ENCODE measurements at places on chromosomes 1 and 21.

DNA sequence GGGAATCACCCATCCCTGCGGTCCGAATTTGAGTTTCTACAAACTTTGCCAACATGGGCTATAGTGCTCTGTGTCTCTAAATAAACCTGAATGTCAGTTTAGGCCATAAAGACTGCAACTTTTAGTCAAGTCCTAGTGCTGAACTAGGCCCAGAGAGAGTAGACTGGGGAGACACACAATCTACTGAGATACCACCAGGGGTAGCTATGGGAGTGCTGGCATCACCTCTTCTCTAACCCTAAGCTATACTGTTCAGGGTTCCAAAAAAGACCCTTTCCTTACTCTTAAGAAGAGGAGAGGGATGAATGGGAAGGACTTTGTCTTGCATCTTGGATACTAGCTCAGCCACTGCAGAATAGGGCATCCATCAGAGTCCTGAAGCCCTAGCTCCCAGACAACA, 866.7 kb upstream of the PRMT6 start:
- no peak for DNase-seq

- DNase-seq = no peak
These were observed 242.2 kb upstream of the DMRTA2 start for GRCh38 chr1:50665413-50665812.

DNA sequence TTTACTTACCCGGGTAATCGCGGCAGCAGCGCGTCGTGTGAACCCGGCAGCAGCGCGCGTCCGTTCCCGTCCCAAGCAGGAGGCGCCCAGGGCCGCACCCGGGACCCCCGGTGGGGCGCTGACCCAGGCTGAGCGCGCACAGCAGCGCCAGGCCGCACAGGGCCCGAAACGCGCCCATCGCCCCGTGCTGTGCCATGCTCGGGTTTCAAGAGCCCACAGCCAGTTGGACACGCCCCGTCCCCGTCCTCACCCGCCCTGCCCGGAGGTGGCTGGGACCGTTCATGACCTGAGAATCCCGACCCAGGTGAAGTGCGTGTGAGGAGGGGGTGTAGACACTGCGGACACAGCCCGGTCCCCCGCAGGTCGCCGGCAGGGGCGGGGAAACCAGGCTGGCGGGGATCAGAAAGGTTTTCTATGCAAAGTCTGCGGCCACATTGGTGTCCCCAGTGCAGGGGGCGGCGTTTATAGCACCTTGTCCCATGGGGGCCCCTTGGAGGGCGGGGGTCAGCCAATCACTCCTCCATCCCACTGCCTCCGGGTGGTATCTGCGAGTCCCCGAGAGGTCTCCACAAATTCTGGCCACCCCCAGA, at the start of gene TNFRSF18:
Gene TNFRSF18 (minus strand): TSS at position 217 of the 590 bp plus-strand sequence. CDS start 21 bp downstream, at position 196.
- no peak for DNase-seq

- DNase-seq = no peak
These were observed 756 bp downstream of the ANKRD13C start for GRCh38 chr1:70353601-70354331.

GRCh38 chr1:97164276-97164639, 442.7 kb downstream of the PTBP2 start:
- no peak for DNase-seq

DNA sequence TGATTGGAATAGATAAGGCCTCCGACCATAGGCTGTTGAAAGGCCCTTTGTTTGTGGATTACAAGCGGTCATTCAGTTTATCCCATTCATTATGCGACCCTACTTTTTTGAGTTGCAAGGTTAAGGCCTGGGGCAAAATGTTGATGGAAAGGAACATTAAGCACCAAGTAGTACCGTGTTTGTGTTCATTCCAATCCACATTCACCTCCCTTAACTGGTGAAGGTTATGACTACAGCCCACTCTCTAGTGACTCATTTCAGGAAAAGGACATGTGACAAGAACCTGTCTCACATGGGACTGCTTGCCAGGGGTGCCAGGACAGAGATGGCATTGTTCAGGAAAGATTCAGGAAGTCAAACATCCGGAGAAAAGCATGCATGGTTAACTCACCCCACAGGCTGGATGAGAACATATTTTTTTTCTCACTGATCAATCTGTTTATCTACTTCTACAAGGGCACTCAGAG, 81.6 kb downstream of the CD58 start:
- DNase-seq = no peak

- DNase-seq = no peak
These were observed 14.5 kb downstream of the VAV3 start for GRCh38 chr1:107950464-107950863.

DNA sequence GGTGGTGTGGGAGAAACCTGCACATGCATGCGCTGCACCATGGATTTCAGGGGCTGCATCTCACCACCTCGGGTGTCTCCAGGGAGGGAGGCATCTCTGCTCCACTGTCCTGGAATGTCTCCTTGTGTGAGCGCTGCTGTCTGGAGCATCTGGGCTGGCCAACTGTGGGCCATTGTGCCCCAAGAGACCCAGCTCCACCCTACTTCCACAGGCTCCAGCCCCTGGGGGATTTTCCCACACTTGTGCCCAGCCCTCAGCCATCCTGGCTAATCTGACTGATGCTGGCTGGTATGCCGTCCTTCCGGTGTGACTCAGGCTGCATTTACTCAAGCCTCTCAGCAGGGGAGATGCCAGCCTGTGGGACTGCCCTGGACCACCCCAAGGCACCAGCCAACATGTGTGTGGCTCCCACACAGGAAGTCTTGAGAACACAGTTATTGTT, 62.0 kb downstream of the TRIM11 start:
- DNase-seq = no peak

DNA sequence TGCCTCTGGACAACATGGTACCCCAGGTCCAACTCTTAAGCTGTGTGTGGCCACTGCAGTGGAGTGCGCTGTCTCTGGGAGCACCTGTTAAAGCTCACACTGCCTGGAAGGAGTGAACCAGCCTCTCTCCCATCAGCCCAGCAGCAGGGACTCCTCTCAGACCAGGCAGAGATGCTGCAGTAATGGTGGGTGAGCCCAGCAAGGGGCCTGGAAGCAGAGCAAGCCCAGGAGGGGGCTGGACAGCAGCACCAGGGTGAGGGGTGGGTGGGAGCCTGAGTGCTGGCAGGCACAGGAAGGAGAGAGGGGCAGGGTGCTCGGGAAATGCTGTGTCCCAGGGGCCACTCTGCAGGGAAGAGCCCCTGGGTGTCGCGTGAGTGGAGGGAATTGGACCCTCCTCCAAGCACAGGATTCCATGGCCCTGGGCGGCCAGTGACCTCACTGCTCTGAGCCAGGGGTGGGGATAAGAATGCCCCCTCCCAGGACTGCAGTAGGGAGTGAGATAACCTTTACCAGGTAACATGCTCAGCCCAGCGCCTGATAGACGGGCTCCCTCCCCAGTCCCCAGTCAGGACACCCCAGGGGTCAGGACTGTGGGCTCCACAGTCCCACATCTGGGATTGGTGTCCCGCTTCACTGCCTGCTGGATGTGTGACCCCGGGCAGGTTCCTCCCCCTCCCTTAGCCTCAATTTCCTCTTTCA, 313.1 kb downstream of the MATN1 start:
- DNase-seq = no peak

DNA sequence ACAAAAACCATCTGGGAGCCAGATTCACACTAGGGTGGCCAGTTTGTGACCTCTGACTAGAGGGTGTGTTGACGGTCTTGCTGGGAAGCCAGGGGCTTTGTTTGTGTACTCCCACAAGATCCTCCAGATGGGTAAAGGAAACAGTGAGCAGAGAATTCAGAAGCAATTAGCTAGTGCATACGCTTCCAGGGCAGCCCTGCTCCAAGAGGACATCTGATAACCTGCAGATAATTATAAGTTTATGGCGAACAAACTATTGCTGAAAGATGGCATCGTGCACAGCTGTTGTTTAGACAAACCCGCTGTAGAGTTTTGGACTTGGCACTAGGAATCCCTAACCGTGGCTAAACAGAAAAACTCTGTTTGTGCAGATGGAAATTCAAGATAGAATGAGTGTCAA, 326.4 kb downstream of the TGFB2 start:
- DNase-seq = no peak

DNA sequence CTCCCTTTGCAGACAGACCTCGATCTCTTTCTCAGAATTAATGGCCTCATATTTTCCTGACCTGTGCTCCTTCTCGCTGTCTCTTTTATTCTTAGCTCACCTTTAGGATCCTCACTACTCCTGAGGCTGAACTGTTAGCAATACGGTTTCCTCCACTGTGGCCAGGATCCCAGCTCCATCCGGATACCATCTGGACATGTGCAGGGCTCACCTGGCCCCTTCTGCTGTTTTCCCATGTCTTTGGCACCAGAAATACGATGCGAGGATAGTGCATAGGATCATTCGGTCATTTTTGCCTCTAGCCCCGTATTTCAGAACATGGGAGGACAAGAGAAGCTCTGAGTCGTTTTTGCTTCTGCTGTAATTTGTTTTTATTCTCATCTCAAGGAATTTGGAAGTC, 108.5 kb upstream of the KIF26B start:
- no peak for DNase-seq

DNA sequence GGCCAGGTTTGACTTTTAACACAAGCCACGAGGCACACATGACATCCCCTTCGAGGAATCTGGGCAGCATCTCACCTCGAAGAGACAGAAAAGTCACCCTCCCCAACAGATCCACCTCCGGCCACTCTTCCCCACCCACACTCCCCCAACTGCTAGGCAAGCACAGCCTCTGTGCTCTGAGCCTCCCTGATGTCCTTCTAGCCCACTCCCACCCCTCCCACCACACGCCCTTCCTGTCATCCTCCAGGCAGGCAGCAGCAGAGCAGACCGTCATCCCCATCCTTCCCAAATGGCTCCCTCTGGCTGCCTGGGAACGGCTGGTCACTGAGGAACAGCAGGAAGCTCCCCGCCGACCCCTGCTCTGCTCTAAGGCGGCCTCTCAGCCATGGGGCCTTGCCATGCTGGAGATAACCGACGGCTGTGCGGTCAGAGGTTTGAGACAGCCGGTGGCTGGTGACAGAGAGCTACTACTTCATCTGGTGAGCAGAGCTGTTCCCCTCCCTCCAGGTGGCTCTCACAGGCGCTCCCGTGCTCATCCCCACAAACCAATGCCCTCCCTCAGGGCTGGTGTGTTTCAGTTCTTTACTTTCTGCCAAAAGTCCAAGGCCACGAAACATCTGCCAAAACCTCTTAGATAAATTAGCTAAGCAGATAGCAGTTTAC, 25.6 kb downstream of the NPHP4 start:
- no peak for DNase-seq

GRCh38 chr21:39581414-39581813, 31.3 kb upstream of the B3GALT5 start:
- DNase-seq = no peak

- DNase-seq = no peak
These were observed 13.6 kb downstream of the SRSF11 start for GRCh38 chr1:70234733-70235132.

DNA sequence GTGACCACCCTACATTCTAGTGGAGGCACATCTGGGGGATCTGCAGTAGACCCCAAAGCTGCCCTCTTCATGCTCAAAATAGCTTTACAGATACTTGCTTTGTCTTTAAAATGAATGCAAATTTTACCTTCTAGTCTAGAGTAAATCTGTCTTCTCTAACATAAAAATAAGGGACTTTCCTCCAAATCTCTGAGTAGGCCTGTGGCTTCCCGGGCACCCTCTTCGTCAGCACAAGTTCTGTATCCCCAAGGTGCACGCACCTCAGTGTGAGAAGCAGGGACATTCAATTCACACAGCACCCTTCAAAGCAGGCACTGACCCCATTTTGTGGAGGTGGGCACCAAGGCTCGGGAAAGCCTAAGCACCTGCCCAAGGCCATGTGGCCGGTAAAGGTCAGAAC, 19.0 kb downstream of the MEF2D start:
- DNase-seq = no peak

DNA sequence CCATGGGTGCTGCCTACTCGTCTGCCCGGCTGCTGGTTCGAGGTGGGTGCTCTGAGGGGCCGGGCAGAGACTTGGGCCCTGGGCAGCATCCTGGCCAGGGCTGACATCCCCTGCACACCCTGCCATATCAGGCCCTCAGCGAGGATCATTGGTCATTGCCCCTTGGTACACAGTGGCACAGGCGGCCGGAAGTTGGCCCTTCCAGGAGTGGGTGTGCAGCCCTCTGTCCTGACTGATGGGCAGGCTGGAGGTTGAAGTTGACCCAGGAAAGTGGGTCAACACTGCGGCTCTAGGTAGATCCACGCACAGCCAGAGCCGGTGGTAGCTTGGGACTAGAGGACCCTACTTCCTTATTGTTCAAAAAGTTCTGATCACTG, 72.9 kb downstream of the TRIM11 start:
- no peak for DNase-seq

- peak; percentile 48 for DNase-seq
These were observed 14.0 kb upstream of the PODN start for GRCh38 chr1:53047737-53048736.

DNA sequence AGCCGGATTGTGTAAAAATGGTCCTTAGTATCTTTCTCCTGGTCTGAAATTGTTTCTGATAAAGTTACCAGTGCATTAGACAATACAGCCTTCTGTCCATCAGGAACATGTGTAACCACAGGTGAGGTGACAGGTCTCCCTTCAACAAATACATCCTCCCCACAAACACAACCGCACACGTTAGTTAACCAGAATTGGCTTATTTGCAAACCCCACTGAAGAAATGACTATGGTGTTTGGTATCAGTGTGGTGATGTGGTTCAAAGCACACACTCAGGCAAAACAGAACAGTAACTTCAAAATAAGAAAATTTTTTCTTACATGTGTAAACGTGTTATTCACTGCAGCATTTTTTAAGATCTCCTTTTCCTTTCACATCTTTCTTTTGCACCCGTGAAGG, 517.2 kb upstream of the NR5A2 start:
- no peak for DNase-seq

DNA sequence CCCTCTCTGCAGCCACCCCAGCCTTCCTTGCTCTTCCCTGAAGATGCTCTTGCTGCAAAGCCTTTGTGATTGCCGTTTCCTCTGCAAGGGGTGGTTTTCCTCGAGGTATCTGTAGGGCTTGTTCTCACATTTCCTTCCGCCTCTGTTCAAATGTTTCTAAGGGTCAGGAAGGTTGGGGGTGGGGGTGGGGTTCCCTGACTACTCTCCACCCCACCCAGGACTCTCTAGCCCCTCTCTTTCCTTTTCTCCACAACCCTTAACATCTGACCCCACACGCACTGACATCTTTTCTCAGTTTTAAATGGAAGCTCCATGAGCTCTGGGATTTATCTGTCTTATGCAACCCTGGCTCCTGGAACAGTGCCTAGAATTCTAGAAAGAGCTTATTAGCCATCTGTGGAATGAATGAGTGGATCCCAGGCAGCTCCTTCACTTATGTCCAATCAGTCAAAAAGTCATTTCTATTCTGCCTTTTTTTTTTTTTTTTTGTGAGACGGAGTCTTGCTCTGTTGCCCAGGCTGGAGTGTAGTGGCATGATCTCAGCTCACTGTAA, 27.3 kb upstream of the ZNF362 start:
- peak; percentile 90 for DNase-seq

DNA sequence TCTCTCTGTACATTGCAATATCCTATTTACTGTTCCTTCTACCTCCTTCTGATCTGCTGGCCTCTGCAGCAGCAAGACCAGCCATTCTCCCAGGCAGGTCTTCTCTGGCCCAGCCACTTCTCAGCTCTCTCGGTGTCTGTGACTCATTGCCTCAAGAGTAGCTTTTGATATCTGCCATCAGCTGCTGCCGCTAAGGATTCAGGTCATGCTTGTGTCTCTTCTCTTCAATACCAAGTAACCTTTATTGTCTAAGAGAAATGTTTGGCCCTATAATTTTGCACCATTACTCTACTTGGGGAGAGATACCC, 101.8 kb downstream of the TMEM53 start:
- DNase-seq = no peak

All from fibroblast of skin of left quadriceps (primary cell).